ENCODE measurements at places on chromosomes 16 and 17.

- DNase-seq = no peak
- no peaks in the 10 kb centered on the region for H3K4me1 ChIP-seq
- H3K4me3 ChIP-seq = no peak overlapping the region
- H3K27me3 ChIP-seq = no peaks in the 10 kb centered on the region
- no peaks in the 10 kb centered on the region for H3K36me3 ChIP-seq
These were observed 14.7 kb downstream of the DBNDD1 start for GRCh38 chr16:90004577-90004976.

DNA sequence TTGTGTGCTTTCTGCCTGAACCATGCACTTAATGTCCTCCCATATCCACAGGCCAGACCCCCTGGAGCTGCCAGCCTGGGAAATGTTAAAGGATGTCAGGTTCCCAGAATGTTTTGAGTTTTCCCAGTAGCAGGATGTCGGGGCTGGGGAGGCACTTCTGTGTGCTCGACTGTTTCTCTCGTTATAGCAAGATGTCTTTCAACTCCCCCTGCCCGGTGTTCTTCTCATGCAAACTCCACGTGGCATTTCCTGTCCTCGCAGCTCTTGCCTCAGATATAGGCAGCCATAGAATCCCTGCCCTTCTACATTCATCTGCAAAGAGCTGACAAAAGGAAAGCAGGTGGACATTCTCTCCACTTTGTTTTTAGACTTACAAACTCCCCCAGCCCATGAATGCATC, 457.2 kb upstream of the CDH11 start:
- H3K27me3 ChIP-seq = no peaks in the 10 kb centered on the region
- H3K4me1 ChIP-seq = no peaks in the 10 kb centered on the region
- H3K36me3 ChIP-seq = no peaks in the 10 kb centered on the region
- H3K4me3 ChIP-seq = no peak overlapping the region
- H3K27ac ChIP-seq = no peak overlapping the region

DNA sequence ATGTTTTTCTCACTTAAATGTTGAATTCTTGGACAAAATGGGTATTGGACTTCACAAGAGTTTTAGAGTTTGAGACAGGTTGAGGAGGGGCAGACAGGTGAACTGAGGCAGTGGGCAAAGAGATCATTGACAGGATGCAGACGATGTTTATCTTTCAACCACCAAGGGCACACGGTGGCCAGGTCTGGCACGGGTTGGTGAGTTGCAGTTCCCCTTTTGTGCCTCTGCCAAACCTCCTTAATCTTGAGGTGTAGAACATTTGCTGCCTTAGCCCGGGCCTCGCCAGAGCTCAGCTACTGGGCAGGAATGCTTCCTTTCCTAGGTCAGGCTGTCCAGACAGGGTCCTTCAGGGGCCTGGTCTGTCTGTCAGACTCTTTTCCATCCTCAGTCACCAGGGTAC, 567.4 kb upstream of the SOX9 start:
- H3K27me3 ChIP-seq = no peaks in the 10 kb centered on the region
- no peak overlapping the region for H3K4me3 ChIP-seq
- no peaks in the 10 kb centered on the region for H3K4me1 ChIP-seq
- DNase-seq = no peak
- H3K27ac ChIP-seq = no peak overlapping the region

DNA sequence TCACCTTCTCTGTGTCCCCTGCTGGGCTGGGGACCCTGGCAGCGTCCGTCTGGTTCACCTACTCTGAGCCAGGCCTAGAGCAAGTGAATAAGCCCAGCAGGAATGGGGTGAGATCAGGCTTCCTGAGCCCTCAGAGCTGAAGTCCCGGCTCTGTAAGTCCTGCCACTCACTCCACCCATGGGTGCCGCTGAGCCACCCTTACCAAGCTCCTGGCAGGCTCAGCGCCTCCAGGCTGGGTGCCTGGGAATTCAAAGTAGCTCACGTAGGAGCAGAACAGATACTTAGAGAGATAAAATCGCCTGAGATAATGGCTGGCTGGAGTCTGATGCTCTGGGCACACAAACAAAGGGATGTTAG, 9.8 kb upstream of the LASP1NB start:
- H3K4me1 ChIP-seq = peaks cover 4% of the 10 kb centered on the region
- peak overlapping the region; percentile 16 for H3K4me3 ChIP-seq
- H3K36me3 ChIP-seq = peaks cover 44% of the 10 kb centered on the region
- no peak for DNase-seq
- H3K27ac ChIP-seq = no peak overlapping the region
- H3K27me3 ChIP-seq = no peaks in the 10 kb centered on the region

- H3K4me3 ChIP-seq = no peak overlapping the region
- no peaks in the 10 kb centered on the region for H3K4me1 ChIP-seq
- H3K27ac ChIP-seq = no peak overlapping the region
- DNase-seq = no peak
- no peaks in the 10 kb centered on the region for H3K27me3 ChIP-seq
- H3K36me3 ChIP-seq = no peaks in the 10 kb centered on the region
These were observed 45.4 kb downstream of the KCNJ16 start for GRCh38 chr17:70120425-70120824.

DNA sequence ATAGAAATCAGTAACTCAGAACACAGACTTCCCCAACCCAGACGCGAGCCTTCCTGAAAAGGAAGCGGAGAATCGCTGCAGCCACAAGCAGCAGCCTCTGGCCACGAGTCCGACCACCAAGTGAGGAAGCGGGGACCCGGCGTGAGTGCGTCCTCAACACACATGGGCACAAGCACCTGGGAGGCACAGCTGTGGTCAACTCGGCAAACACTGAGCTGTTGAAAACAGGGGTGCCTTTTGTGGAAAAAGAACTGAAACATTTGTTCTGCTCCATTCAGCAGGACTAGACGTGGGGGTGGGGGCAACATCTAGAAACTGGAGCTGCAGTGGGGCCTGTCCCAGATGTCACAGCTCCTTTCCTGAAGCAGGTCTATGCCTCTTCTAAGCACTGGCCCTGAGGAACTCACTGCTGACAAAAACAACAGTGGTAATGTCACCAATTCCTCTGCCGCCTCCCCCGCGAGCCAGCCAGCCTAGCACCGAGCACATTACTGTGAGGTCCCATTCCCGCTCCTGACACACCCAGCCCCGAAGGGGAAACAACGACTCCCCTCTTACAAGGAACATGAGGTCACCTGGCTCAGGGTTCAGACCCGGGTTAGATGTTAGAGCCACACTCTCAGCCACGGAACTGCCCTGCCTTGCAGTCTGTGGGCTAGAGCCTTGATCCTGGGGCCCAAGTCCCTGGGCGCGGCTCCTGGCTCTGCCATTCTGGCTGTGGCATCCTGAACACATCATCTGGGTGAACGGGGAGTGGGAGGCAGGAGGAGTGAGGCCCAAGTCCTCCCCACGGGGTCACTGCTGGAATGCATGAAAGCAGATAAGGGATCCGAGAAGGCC, 29.0 kb downstream of the KDM8 start:
- no peak overlapping the region for H3K27ac ChIP-seq
- H3K4me3 ChIP-seq = no peak overlapping the region
- DNase-seq = no peak
- H3K36me3 ChIP-seq = no peaks in the 10 kb centered on the region
- H3K27me3 ChIP-seq = no peaks in the 10 kb centered on the region

All from right lobe of liver (tissue), 6 donors.